ENCODE measurements at places on chromosomes 5 and 9.

- no peak for DNase-seq
Measured at GRCh38 chr5:16963821-16964220, 27.7 kb upstream of the MYO10 start.

- no peak for DNase-seq
Measured at GRCh38 chr5:154829181-154829588, 21.2 kb downstream of the FAXDC2 start.

DNA sequence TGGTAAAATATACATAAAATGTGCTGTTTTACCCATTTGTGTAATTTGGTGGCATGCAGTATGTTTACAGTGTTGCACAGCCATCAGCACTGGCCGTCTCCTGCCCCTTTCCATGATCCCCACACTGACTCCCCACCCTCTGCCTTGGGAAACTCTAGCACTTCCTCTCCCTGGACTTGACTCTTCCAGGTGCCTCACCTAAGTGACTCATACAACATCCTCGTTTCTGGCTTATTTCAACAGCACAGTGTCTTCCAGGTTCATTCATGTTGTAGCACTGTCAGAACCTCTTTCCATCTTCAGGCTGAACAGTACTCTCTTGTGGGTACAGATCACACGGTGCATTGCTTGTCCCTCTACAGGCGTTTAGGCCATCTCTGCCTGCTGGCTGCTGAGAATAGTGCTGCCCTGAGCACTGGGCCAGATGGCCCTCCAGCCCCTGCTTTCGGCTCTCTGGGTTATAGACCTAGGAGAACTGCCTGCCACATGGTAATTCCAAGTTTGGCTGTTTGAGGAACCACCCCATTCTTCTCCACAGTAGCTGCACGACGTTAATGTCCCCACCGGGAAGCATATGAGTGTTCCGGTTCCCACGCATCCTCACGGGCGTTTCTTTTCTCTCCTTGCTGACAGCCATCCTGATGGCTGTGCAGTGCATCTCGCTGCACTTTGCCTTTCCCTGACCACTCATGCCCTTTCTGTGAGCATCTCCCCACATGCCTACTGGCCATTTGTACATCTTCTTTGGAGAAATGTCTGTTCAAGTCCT, 211.8 kb downstream of the FANCC start:
- DNase-seq, result no peak

DNA sequence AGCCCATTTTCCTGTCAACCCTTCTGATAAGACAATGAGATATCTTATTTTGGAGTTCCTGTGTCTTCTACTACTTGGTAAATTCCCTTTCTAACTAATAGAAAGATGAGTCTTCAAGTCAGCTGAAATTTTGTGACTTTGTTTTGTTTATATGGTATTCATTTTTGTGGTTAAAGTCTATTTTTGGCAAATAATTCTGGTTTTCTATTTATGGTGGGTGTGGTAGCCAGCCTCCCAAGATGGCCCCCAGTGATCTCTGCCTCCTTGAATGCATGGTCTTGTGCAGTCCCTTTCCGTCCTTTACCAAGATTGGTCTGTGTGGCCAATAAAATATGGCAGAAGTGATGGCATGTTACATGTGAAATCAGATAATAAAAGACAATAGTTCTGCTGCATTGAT, 91.5 kb downstream of the NR3C1 start:
- DNase-seq, result no peak

- DNase-seq, result no peak
Measured at GRCh38 chr5:122333564-122333963, 21.5 kb downstream of the SNCAIP start.

DNA sequence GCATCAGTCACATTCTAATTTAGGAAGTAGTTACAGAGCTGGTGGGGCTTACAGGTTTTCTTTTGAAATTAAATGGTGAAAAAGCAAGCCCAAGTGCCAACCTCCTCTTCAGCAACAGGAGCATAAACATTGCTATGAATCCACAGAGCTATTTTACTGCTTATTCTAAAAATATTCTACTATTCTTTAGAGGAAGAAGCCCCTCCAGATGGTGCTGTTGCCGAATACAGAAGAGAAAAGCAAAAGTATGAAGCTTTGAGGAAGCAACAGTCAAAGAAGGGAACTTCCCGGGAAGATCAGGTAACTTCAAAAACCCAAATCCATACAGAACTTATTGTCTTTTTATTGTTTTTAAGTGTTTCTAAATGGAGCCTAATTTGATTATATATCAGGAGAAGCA, 202.8 kb downstream of the CWC27 start:
- no peak for DNase-seq

DNA sequence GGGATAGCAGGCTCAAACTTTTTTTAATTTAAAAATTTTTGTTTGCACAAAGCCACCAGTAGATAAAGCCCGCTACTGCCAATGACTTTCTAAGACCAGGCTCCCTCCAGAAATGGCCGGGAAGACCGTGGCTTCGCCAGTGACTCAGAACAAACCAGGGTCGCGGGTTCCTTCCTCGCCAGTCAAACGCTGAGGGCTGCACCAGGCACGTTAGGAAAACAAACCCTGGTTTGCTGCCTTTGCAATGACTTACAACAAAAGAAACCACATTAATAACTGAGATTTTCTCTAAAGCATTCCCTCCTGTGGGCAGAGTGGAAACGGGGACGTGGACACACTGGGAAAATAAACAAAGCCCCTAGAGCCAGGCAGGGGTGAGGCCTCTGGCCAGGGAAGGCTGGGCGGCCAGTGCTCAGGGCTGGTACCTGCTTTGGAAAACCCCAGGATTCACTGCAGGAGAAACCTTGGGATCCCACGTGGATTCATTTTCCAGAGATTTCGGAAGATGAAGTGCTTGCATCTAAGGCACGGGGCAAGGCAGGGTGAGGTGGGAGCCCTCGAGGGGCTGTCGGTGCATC, 3.8 kb downstream of the PRRX2 start:
- no peak for DNase-seq

GRCh38 chr5:472076-472655, 29.2 kb downstream of the EXOC3 start:
- peak; percentile 91 for DNase-seq

DNA sequence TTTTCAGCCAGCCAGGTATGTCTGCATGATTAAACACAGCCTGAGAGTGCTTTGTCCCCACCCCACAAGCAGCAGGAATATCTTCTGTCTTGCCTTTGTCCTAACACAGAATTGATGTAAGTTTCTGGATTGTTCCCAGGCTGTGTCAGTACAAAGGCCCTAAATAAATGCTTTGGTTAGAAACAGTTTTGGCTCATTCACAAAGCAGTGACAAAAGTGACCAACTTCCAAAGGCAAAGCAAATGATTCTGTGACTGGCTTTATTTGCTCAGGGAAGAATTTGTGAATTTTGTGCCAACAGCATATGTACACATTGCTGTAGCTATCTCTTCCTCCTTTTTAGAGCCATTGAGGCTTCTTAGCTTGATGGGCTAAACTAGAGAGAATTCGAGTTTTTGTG, 133.7 kb downstream of the PLPPR1 start:
- no peak for DNase-seq

DNA sequence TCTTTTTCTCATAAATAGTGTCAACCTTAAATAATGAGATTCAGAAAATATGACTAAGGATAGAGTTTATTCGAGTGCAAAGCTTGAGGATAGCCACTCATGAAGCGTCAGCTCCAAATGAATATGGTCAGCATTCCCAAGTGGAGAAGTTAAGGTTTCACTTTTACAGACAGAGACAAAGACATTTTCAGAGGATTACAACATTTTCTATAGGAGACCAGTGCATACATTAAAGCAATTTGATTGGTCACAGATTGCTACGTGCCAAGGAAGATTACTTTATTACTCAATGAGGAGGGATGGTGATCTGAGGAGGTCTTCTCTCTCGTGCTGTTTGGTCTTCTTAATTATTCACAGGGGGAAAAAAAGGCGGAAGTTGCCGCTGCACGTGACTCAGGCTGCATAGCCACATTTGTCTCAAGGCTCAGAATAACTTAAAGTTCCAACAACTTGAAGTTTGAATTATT, 60.1 kb upstream of the SPATA31C2 start:
- DNase-seq, result no peak

DNA sequence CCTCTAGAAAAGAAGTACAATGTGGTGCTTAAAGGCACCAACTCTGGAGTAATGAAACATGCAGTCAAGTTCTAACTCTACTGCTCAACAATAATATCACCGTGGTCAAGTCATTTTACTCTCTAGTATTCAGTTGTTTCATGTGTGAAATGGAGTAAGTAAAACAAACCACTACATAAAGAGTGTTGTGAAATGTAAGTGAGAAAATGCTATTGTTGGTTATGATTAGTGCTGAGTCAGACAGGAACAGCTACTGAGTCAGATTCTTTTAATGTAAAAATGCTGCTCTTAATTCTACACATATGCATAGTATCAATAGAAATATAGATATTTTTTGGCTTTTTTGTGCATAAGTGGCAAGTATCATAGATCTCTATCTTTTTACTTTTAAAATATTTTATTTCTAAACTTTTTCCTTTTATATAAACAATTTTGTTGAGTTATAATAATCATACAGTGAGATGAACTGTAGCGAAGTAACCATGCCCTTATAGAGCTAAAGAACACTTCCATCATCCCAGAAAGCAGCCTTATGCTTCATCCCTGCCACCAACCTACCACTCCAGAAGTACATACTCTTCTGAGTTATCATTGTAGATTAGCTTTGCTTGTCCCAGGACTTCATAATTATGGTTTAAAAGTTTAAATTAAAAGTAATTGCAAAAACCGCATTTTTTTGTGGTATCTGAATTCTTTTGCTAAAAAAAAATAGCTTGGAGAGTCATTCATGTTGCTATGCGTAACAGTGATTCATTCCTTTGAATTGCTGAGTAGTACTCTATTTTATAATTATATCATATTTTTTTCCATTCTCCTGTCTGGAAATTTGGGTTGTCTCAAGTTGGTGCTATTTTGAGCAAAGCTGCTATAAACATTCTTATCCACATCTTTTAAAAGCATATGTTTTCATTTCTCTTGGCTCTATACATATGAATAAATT, 548.2 kb upstream of the CLINT1 start:
- no peak for DNase-seq

- no peak for DNase-seq
Measured at GRCh38 chr9:27784847-27785713, 211.8 kb upstream of the C9orf72 start.

- DNase-seq, result no peak
Measured at GRCh38 chr5:168187614-168188013, 103.8 kb upstream of the WWC1 start.

GRCh38 chr9:12955510-12956163, 180.8 kb downstream of the LURAP1L start:
- DNase-seq, result no peak

DNA sequence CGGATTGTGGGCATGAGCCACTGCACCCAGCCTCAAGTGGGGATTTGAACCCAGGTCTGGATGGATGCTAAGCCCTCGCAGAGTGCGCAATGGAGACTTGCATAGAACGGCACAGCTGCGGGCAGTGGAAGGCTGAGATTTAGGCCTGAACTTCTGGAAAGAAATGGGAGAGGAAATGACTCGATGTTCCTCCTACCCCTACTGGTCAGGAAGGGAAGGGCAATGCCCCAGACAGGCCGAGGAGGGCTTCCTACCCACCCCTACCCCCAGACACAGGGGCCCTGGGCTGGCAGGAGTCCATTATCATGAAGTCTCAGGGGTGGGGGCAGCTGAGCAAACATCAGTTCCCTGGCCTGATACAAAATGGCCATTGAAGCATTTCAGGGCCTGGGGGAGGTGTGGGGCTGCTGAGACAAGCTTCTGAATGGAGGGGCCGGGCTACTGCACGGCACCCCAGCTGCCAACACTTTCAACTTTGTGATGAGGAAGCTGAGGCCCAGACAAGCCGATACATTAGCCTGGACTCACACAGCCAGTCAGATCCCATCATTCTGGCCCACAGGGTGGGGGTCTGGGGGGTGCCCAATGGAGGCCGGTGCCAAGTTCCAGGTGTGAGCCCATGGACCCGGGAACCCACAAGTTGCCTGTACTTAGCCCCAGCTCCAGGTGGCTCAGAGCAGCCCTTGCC, 13.5 kb upstream of the WDR38 start:
- no peak for DNase-seq

- DNase-seq, result no peak
Measured at GRCh38 chr5:80105698-80106439, 70.7 kb downstream of the THBS4 start.

GRCh38 chr5:42951293-42951840, 88.8 kb downstream of the ANXA2R start:
- no peak for DNase-seq

DNA sequence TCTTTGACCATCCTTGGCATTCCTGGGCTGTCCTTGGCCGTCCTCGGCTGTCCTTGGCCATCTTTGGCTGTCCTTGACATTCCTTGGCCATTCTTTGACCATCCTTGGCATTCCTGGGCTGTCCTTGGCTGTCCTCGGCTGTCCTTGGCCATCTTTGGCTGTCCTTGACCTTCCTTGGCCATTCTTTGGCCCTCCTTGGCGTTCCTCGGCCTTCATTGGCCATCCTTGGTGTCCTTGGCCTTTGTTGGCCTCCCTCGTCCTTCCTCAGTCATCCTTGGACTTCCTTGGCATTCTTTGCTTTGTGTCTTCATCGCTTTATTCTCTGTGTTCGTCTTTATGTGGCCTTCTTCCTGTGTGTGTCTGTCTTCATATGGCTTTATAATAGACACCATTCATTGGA, 20.7 kb downstream of the NDUFS6 start:
- peak; percentile 44 for DNase-seq

GRCh38 chr5:145544401-145544800, 290.7 kb downstream of the PRELID2 start:
- no peak for DNase-seq

DNA sequence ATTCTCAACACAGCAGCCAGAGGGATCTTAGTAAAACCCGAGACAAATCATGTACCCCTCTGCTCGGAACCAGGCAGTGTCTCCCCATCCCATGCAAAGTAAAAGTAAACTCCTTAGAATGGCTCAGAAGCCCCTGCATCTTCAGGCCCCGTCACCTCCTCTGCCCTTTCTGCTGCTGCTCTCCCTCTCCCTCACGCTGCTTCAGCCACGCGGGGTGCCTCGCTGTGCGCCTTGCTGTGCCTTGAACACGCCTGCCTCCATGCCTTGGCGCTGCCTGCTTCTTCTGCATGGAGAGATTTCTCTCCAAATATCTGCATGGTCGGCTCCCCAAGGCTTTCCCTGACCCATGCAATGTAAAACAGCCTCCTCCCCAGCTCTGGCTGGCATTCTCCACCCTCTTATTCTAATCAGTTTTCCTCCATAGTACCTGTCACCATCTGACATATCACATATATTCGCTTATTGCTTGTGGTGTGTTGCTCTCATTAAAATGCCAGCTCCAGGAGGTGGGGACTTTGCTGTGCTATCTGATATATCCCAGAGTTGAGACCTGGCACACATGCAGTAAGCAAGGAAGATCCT, 8.0 kb downstream of the GPRIN1 start:
- DNase-seq, result no peak

DNA sequence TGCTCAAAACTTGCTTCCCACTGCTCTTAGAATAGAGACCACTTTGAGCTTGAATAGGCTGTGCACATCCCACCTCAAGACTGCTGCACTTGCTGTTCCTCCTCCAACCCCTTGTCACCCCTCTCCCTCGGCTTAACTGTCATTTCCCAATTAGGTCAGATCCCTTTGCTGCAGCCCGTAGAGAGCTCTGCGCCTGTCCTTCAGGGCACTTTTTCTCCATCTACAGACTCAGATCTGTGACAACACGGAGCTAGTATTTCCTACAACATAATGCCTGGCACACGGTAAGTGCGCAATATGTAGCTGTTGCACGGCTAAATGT, 485 bp upstream of the HABP4 start:
- no peak for DNase-seq
